ENCODE measurements at places on chromosomes 13 and 19.

- peak; percentile 13 for DNase-seq
These were observed 210.8 kb upstream of the UBL3 start for GRCh38 chr13:30061217-30061616.

DNA sequence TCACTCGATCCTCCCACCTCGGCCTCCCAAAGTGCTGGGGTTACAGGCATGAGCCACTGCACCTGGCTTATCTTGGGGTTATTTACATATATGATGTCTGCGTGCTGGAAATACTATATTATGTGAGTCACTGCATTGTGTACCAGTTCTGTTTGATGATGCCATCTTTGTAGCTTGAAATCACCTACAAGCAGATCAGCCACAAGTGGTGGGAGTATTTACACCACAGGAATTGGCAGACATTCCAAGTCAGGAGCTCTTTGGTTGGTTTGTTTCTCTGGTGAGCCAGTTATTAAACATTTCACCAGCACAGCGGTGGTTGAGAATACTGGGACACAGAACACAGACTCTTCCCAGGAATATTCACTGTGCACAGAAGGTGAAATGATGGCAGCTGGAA, 4.5 kb upstream of the TIMM44 start:
- DNase-seq, result peak; percentile 27

DNA sequence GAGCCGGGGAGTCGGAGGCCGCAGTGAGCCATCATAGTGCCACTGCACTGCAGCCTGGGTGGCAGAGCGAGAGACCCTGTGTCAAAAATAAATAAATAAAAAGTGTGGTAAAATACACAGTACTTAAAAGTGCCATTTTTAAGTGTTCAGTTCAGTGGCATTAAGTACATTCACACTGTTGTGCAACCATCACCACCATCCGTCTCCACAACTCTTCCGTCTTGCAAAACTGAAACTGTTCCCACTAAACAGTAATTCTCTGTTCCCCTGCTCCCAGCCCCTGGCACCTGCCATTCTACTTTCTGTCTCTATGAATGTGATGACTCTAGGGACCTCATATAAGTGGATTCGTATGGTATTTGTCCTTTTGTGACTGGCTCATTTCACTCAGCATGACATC, 13.3 kb downstream of the SLC25A42 start:
- no peak for DNase-seq

DNA sequence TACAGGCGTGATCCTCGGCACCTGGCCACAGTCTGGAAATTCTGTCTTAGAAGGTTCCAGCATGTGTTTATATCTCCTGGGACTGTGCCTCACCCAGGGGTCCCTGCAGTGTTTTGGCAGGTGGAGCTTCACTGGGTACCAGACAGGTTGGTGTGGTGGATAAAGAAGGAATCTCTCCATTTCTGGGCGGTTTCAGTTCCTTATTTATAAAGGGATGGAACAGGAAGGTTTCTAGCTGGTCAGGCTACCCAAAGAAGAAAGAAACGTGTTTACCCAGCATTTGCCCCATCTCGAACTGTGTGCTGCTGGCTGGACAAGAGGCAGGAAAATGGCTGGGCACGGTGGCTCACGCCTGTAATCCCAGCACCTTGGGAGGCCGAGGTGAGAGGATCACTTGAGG, 9.8 kb downstream of the PNPLA6 start:
- no peak for DNase-seq

DNA sequence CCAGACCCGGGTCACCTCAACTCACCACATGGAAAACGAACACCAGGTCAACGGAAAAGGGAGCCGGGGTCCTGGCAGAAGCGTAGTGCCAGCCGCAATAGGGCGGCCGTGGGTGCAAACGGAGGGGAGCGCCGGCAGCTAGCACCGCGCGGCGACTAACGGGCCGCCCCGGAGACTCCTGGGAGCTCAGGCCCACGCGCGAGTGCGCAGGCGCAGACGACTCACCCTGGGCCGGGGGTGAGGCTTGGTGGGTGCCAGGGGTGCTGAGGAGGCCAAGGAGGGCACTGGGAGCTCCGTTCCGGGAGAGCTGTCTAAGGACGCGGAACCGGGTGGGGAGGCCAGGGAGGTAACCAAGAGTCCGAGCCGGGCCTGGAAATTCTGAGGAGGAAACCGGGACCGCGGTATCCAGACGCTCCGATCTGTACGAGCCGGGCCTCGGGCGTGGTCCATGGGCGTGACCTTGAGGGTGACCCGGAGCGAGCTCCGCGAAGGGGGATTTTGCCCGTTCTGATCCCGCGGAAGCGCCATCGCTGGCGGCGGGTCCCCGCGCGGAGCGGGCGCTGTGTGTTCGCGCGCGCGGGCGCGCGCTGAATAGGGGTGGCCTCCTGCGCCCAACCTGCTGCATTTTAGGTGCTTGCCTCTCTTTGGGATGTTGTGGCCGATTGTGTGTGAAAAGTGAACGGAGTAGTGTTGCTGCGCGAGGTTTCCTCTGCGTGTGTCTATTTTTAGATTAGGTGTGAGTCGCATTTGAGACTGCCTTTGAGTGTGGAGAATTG, at the start of gene ZNF382:
Gene ZNF382, plus strand, starts transcription at position 213 of the 776 bp plus-strand sequence. CDS start 4,602 bp downstream, outside the sequence.
- DNase-seq, result no peak

DNA sequence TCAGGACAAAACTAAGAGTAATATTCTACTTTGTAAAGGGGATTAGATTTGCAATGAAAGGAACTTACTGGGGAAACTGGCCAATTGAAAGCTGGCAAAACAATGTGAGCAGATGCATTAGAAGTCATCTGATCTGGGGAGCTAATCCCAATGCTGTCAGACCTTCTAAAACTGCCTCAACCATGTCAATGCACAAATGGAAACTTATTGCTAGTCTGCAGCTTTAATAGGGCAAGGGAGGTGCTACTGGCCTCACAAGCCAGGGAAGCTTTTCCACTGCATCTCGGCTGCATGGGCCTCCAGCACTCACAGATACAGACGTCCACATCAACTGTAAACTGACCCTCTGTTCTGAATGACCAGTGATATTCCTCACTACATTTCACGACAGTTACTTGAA, 154.2 kb downstream of the LHFPL6 start:
- DNase-seq, result no peak

DNA sequence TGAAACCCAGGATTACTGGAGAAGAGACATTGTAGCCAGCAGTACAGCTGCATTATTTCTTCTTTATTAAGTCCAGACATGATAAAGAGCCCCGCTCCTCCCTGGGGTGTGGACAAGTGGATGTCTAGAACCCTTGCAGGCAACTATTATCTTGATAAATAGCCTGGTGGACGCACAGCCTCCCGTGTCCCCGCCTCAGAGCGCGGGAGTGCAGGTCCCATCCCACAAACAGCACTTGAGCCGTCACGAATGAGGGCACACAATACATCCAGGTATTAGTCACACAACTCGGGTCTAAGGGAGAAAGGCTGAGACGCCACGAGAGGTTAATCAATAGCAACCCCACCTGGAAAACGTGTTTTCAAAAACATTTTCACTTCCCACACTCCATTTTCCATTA, 213.2 kb upstream of the SOX1 start:
- no peak for DNase-seq

GRCh38 chr19:10316229-10317044, 622 bp upstream of the FDX2 start:
- no peak for DNase-seq

DNA sequence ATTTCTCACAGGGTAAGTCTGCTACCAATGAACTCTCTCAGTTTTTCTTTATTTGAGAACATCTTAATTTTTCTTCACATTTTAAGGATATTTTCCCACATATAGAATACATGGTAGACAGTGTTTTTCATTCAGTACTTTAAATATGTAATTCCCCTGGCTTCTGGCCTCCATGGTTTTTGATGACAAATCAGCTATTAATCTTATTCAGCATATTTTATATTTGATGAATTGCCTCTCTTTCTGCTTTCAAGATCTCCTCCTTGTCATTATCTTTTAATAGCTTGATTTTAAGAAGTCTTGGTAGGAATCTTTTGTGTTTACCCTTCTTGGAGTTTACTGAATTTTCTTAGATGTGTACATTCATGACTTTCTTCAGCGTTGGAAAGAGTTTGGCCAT, 27.6 kb downstream of the TNFSF13B start:
- no peak for DNase-seq

GRCh38 chr19:35318679-35319448, 10.1 kb upstream of the CD22 start:
- DNase-seq, result peak; percentile 100

DNA sequence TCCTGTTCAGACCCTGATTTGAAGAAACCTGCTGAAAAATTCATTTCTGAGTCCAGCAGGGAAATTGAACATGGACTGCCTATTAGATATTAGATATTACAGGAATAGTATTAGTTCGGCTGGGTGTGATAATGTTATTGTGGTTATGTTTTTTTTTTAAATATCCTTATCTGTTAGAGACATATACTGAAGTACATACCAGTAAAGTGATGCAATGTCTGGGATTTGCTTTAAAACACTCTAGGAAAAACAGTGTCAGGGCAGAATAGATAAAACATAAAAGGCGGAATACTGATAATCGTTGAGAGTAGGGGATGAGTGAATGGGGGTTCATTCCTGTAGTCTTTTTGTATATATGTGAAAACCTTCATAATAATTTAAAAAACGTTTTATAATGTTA, 28.7 kb upstream of the AMER2 start:
- no peak for DNase-seq

DNA sequence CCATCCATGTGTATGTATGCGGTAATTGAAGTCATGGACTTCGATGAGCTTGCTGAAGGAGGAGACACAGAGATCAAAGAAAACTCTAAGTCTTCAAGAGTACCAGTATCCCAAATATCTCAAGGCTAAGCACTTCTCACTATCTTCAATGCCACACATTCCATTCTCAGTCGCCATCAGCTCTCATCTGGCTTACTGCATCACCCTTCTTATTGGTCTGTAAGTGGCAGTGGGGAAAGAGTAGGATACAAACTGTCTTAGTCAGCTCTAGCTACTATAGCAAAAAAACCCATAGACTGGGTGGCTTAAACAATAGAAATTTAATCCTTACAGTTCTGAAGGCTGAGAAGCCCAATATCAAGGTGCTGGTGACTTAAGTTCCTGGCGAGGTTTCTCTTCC, 218.7 kb downstream of the POSTN start:
- no peak for DNase-seq

GRCh38 chr13:50340551-50341287, 325.5 kb downstream of the KCNRG start:
- no peak for DNase-seq

GRCh38 chr13:41780715-41781706, 179.9 kb downstream of the VWA8 start:
- peak; percentile 20 for DNase-seq

DNA sequence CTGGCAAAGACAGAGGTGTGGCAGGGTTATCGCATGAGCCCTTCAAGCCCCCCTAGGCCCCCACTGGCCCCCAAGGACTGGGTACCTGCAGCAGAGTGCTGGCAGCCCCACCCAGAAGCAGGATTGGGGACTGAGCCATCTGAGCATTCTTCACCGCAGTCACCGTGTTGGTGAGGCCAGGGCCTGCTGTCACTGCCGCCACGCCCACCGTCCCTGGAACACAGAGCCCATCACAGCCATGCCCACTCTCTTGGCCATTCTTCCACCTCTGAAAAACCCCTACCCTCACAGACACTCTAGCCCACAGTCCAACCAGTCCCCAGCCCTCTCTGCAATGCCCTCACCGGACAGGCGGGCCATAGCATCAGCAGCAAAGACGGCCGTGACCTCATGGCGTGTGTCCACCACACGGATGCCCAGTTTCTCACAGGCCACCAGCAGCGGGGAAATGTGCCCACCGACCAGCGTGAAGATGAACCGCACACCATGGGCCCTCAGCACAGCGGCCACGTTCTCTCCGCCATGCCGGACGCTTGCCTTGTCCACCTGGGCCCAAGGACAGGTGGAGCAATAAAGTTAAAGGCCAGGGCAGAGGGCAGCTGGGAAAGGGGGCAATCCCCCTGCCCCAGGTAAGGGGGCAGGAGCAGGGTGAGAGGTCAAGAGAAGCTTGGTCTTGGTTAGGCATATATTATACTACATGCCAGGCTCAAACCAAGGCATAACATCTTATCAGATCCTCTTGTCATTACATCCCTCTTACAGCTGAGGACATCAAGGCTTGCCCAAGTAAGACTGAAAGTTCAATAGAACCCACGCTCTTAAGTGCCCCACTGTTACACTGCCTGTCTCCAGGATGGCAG, 16.1 kb downstream of the SYDE1 start:
- DNase-seq, result no peak

GRCh38 chr19:2060884-2061494, 9.9 kb upstream of the MKNK2 start:
- DNase-seq, result peak; percentile 72

GRCh38 chr19:15894359-15894758, 3.5 kb downstream of the CYP4F2 start:
- no peak for DNase-seq

DNA sequence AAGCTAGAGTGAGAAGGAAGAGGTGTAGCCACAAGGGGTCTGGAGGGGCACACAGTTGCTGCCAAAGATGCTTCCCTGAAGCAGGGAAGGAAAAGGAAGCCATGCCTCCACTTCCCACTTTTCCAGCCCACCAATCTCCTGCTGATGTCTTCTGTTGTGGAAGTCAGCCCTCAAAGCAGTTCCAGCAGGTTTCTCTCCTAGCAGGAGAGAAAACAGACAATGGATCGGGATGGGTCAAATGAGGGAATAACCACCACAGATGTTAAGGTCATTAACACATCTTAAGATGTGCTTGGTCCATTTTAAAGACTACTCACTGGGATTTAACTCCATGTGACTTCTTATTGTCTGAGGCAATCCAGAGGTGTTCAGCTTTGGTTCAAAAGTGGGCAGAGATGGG, 284.1 kb upstream of the SOX21 start:
- no peak for DNase-seq

DNA sequence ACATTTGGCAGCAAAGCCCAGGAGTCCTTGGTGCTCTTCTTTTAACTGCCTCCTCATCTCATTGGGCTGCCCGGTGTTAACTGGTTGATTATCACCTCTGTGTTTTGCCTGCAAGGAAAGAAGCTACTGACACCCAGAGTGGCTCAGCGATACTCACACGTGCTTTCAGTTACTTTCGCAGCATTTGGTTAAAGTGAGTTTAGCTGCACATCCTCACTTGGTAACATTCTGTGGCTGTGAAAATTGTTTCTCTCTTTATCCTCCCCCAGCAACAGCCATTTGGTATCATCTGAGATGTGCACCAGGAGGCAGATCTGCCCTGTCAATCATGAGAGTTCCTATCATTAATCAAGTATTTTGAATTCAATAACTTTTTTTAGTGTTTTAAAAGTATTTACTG, 44.6 kb upstream of the GPR183 start:
- no peak for DNase-seq

- DNase-seq, result no peak
These were observed 628.0 kb upstream of the MIR17HG start for GRCh38 chr13:90719461-90719860.

- no peak for DNase-seq
These were observed 87.1 kb upstream of the FRY start for GRCh38 chr13:31944262-31945160.

DNA sequence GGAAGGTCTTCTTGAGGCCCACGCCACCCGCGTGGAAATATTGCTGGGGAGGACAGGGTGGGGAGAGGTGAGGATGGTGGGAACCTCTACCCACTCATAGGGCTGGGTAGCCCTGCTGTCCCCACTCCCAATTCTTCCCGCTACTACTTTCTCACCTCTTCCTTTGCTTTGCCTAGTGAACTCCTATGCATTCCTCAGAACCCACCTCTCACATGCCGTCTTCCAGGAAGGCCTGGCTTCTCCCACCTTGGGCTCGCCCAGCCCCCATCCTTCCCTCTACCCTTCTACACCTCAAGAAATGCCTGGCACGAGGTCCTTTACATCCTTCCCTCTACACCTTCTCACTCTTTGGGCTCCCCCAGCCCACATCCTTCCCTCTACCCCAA, 62.4 kb downstream of the COLGALT1 start:
- no peak for DNase-seq

GRCh38 chr13:98979012-98979660, 1.3 kb upstream of the DOCK9 start:
- no peak for DNase-seq
